Fibroblast of villous mesenchyme (primary cell): ENCODE measurements at places on chromosomes 4 and X. TPM values are rescaled to one million over a fixed set of nuclear protein-coding genes. Genes with fewer than 3 reads are reported as not detected.
A peak's percentile ranks its signal among the peaks of the same experiment; 100 is the strongest.

Gene S100G
- not detected in 2 replicates for total RNA-seq

DNA sequence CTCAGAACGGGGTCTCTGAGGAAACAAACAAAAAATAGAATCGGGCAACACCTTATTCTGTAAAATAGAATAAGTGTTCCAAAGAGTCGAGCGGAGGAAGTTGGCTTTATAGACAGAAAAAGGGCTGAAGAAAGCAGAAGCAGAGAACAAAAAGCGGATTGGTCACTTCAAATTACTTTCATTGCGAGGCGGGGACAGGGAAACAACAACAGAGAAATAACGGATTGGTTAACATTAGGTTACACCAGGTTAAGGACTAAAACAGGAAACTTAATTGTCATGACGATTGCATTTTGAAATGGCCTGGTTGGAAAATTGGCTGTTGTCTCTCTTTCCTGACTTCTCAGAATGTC is 433 bp upstream of the COQ2 start:
- DNase-seq = peak; percentile 64

DNA sequence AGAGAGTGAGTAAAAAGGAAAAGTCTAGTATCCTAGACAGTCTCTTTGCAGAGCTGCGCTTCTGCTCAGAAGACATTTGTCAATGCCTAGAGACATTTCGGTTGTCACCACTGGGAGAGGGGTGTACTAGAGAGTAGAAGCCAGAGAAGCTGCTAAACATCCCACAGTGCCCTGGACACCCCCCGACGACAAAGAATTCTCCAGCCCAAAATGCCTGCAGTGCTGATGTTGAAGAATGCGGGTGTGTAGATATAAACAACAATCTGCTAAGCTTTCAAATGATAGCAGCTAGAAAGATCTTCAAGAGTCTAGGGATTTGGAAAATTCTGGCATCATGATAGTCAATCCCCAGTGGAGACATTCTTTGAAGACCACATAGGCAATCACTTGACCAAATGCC is 90.1 kb downstream of the PALLD start:
- DNase-seq = no peak

DNA sequence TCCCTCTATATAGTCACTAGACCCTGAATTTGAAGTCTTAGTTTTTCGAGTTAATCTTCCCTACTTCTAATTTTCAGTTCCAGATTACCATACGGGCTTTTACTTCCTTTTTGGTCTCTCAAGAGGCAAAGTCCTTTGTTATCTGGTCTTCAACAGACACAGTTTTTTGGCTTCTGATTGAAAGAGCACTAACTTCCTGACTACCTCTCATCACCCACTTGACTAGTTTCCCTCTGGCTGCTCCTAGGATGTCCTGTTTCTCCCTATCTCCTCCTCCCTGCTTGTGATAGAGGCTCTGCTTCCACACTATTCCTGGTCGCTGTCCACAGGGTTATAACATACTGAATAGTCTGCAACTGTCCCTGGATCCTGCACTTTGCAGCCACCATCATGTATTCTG is 16.7 kb upstream of the WDR44 start:
- no peak for DNase-seq
